ENCODE measurements at places on chromosomes 7 and 10.

DNA sequence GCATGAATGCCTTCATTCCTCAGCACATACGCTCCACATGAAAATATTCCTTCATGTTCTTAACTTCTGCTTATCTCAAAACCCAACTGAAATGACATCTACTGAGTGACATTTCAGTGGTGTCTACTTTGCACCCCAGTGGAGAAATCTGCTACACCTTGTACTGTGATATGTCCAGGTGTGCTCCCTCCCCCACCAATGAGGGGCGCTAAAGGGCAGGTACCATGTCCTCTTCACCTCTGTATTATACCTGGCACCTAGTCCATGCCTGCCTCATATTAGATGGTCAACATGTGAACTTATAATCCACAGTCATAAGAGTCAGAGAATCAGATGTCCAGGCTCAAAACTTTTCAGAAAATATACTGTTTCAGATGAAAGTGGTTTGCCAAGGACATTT is 2.1 kb downstream of the PAXIP1 start:
- no peak for DNase-seq

DNA sequence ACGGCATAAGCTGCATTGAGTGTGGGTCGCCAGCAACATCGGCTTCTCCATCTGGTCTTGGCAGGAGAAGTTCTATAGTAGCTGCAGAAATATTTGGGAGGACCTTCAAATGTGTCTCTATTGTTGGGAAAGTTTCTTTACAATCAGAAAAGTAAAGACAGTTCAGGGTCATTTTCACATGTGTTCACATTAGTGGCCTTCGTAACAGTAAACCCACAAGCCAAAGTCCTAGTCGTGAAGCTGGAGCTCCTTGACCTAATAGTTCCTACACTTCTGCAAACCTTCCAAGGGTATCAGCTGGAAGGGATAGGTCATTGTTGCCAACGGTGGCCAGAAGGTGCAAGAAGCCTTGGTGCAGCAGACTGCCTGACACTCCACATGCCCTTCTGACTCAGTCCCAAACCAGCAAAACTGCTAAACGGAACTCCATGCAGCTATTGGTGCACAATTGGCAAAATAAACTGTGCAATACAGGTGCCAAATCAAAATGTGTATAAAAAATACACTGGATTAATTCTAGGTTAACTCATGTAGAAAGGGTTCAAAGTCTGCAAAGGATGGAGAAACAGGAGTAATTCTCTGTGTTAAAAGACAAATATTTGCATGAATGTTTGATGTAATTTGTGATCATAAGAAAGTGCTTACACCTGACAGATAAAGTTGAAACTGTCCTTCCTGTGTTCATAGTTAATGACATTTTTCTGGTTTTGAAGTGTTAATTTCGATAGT is 102.8 kb upstream of the EGFR start:
- no peak for DNase-seq

DNA sequence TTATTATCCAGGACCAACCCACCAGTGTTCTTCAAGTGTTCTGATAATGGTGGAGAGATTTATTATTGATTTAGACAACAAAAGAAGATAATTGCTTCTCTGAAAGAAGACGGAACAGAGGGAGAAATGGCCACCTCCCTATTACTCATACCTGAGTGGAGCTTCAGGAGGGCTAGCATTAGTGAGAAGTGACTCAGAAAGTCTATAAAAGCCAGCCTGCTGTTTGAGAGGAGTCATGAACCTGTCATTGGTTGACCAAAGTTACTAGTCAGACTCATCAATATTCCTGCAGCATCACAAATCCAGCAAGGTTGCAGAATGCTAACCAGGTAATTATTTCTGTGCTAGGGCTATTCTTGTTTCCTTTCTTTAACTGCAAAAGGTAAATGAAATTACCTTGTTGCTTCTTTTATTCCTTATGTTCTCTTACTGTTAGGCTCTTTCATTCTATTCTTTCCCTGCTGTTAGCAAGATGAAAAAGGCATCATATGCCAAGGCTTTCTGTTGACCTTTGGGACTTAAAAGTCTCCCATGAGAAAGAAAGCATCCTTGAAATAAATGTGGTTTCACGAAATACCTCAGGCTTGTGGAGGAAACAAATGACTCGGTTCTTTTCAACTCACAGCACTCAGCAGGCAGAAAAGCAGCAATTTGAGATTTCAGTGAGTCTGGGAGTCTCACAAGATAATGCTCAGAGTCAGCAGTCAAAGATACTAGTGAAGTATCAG is 256.4 kb upstream of the PHYHIPL start:
- no peak for DNase-seq

GRCh38 chr7:131745390-131746248 is 189.2 kb upstream of the PODXL start:
- DNase-seq, result no peak

- no peak for DNase-seq
These were observed 77.6 kb upstream of the LEP start for GRCh38 chr7:128163473-128163872.

- DNase-seq, result no peak
These were observed 281.8 kb downstream of the FGFR2 start for GRCh38 chr10:121316432-121316831.

- no peak for DNase-seq
These were observed 173.3 kb downstream of the SLC16A9 start for GRCh38 chr10:59536167-59537014.

DNA sequence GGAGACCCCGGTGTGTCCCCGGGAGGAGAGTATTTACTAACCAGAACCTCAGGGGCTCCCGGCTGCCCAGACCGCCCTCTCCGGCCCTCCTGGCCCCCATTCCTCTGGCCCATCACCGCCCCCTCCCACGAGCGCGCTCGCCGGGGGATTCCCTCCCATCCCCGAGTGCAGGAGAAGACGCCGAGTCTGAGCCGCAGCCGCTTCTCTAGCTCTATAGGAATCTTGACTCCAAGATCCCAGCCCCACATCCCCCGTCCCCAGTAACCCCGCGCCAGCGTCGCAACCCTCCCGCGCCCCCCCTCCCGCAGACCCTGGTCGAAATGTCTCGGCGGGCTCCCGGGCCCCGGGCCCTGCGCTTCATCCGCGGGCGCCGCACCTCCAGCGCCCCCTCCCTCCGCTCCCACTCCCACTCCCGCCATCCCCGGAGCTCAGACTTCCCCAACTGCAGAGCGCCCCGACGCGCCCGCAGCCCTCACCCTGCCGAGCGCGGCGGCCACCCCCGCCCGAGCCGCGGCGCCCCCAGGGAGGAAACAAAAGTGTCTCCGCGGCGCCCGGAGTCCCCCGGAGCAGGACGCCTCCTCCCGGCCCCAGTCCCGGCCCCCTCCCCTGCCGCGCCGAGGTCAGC is 541 bp downstream of the ELMO1 start:
- no peak for DNase-seq

DNA sequence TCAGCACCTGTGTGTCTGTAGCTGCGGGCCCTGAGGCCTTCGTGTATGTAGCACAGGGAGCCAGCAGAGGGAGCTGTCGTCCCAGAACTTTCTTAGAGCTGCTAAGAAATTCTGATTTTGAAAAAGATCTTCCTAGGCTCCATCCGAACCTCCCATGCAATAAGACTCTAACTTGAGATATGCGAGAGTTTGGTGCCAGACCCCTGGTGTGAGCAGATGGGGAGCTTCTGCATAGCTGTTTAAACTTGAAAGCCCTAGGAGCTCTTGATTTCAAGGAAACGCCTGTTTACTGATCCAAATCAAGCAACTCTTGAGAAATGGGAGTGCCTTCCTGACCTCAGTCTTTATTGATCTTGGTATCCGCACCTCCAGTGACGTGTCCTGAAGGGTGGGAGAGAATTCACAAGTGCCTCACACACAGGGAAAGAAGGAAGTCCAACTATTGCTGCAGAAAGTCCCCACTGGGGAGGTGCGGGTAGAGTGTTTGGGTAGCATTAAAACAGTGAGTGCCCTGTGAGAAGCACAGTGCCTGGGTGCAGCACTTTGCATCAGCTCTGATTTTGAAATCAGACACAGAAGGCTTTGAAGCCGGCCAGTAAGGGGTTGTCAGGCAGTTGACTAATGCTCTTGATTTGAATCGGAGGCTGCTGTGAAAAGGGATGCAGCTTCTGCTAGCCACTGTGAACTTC is 66.4 kb upstream of the STRIP2 start:
- peak; percentile 72 for DNase-seq

DNA sequence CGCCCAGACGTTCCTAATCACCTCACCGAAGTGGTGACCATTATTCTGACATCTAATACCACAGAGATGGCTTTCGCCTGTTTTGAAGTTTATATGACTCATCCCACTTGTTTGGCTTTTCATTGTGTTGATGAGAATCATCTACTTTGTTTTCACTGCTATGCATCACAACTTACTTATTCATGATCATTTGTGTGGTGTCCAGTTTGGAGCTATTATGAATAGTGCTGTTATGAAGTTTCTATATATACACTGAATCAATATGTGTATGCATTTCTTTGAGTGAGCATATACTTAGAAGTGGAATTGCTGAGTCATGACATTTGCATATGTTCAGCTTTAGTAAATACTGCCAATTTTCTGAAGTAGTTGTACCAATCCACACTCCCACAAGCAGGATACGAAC is 38.6 kb upstream of the TNKS2 start:
- DNase-seq, result peak; percentile 5

GRCh38 chr7:44977304-44977958 is 1.4 kb downstream of the MYO1G start:
- no peak for DNase-seq

GRCh38 chr7:12764458-12764891 is 77.0 kb downstream of the ARL4A start:
- DNase-seq, result no peak

- DNase-seq, result no peak
These were observed 26.8 kb upstream of the THSD7A start for GRCh38 chr7:11858622-11859302.

DNA sequence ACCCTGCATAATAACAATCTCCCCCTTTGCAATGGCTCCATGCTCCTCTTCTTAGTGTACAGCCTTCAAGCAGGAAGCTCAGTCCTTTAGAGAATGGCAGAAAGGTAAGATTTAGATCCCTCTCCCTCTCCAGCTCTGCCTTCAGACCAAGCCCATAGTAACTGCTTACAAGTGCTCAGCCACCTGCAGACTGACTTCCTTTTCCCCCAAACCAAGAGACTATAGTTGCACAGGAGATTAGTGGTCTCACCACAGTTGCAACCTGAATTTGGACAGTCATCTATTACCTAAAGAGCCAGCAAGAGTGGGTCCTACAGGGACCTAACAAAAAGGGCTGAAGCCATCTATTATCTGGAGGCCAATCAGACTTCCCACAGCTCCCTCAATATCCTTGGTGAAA is 16.5 kb downstream of the FBXL13 start:
- DNase-seq, result no peak

DNA sequence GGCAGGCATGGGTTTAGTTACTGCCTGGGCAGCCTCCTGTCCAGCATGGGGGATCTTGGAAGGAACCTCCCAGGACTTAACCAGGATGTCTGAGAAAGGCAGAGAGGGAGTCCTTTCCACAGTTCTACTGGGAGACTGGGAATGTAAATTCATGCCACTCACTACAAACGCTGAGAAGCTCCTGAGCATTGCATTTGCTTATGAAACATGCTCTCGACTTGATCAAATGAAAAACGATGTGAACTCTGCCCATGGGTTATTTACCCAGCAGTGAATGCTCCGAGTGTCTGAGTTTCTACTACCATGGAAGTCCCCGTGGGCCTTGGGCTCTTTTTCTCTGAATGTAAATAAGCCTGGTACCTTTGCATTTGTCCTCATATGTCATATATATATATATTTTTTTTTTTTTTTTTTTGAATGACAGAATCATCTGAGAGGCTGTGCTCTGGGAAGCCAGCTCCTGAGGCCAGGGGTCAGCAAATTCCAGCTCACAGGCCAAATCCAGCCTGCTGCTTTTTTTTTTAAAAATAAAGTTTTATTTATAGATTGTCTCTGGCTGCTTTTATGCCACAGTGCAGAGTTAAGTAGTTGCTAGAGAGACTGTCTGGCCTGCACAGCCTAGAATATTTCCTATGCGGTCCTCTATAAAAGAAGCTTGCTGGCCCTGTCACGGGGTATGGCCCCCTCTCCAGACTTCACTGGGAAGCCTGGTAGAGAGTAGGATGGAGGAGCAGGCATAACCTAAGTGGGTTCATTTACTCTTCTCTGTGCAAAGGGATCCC is 21.4 kb upstream of the RAPGEF5 start:
- DNase-seq, result no peak

DNA sequence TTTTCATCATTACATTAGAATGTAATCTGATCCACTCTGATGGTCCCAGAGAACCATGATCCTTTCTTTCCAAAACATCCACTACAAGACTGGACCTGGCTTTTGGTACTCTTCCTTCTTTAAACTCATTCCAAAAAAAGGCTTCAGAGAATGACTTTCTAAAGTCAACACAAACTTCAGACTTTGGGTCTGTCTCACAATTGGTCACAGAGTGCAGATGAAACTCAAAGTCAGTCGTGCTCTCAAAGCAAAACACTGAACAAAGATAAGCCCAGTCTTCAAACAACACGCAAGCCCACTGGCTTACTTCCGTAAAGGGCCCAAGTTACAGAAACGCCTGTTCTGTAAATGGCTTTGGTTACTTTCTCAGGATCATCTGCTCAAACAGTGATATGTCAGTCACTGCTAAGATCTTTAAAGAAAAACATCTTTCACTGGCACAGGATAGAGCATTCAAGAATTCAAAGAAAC is 250.9 kb upstream of the MKLN1 start:
- no peak for DNase-seq

- no peak for DNase-seq
These were observed 367.6 kb upstream of the MGMT start for GRCh38 chr10:129099486-129099885.

- DNase-seq, result no peak
These were observed 8.6 kb downstream of the LIPA start for GRCh38 chr10:89242840-89243568.

DNA sequence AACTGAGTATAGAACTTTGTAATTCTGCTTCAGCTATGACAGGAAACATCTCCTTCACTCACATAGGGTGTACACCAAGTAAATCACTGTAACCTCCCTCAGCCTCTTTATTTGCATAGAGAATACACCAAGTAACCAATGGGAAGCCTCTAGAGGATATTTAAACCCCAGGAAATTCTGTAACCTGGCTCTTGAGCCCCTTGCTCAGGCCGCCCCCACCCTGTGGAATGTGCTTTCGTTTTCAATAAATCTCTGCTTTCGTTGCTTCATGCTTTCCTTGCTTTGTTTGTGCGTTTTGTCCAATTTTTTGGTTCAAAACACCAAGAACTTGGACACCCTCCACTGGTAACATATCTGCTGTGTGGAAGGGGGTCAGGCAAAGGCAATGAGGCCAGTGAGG is 60.2 kb downstream of the CLRN3 start:
- no peak for DNase-seq

DNA sequence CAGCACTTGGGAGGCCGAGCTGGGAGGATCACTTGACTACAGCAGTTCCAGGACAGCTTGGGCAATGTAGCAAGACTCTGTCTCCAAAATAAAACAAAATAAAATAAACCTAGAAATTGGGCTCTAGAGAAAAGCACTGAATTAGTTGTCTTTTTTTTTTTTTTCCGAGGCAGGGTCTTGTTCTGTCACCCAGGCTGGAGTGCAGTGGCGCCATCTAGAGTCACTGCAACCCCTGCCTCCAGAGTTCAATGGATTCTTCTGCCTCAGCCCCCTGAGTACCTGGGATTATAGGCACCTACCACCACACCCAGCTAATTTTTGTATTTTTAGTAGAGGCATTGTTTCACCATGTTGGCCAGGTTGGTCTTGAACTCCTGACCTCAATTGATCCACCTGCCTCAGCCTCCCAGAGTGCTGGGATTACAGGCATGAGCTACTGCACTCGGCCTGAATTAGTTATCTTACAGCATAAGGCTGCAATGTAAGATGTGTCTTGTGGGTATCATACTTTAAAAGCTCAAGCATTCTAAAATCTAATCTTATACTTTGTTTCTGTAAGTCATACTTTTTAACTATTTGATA is 12.8 kb downstream of the MEIG1 start:
- DNase-seq, result no peak

GRCh38 chr10:79002336-79002735 is 66.4 kb upstream of the ZMIZ1 start:
- no peak for DNase-seq
